HT-29 (cell line): ENCODE measurements at places on chromosomes 11 and 22. TPM values are rescaled to one million over a fixed set of nuclear protein-coding genes. Genes with fewer than 3 reads are reported as not detected.

The SNU13 gene
- total RNA-seq = 104 and 118 TPM in 2 replicates

The TNNI2 gene
- total RNA-seq = 4.6 and 17.2 TPM in 2 replicates

The YIF1A gene
- 286 and 299 TPM in 2 replicates for total RNA-seq

DNA sequence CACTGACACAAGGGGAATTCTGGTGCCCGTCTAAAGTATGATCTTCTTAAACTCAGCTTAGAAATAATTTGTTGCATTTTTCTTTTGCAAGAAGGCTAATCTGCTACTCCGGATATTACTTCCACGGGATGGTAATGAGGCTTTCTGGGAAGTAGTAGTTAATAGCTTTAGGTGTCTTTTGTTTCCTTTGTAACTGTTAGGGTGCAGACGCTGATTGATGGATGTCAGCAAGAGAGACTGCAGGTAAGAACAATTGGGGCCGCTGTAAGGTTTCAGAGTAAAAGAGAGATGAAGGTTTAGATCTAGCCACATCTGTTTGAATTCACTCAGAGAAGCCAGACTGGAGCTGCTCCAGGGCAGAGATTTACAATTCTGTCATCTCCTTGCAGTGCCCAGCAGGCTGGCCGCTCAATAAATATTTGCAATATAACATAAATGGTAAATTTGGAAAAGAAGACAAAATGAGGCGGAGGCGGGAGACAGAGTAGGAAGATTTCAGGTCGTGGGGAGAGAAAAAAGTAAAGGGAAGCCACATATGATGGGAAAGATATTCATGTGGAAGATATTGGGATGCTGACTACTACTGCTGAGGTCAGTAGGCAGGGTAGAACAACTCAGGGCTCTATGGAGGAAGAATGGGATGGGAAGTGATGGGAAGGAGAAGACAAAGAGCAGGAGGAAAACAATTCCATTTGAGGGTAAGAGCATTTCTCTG lies 320.5 kb downstream of the AASDHPPT start:
- DNase-seq = no peak

GRCh38 chr11:71358122-71358728 lies 90.0 kb downstream of the DHCR7 start:
- no peak for DNase-seq

DNA sequence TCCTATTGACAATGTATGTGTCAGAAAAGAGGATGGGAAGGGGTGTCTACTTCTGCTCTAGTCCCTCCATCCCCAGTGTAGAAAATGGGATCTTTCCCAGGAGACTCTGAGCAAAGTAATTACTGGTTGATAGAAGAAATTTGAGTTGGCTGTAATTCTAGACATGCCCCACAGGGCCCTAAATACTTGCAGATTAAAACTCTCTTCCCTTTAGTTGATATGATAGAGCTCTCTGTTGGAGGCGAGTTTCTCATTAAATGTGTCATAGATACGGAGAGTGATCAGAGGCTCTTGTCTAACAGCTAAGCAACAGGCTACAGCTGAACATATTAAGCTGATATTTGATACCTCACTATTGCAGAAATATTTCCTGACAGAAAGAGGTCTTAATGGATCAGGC lies 32.9 kb downstream of the OR52E1 start:
- no peak for DNase-seq

GRCh38 chr11:46832511-46833214 lies 13.4 kb downstream of the CKAP5 start:
- no peak for DNase-seq

GRCh38 chr11:6312106-6312505 lies 8.2 kb downstream of the CAVIN3 start:
- DNase-seq = no peak

DNA sequence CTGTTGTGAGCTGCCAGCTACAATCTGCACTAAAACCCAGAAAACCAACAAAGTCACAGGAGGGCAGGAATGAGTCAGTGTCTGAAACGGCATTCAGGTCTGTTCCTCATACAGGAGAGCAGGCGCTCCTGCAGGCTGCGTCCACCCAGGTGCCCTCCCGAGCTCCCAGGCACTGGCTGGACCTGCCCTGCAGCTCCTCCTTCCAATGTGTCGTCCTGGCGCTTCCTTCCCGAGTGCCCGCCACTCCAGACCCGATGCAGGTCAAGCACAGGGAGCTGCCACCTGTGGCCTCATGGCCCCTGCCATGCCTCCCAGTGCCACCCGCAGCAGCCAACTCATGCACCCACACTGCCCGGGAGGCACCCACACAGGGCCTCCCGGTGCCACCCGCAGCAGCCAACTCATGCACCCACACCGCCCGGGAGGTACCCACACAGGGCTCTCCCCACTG lies 12.0 kb downstream of the BRD1 start:
- no peak for DNase-seq

- DNase-seq = no peak
These were observed 29.6 kb downstream of the IRAG1 start for GRCh38 chr11:10663990-10664389.
